ENCODE measurements at places on chromosomes 6 and 20. TPM values are rescaled to one million over a fixed set of nuclear protein-coding genes. Genes with fewer than 3 reads are reported as not detected.
A peak's percentile ranks its signal among the peaks of the same experiment; 100 is the strongest.

Gene ZNF184
- 15.1 TPM for total RNA-seq

Gene FBXO30
- total RNA-seq: 8.7 TPM

- no peak for DNase-seq
These were observed 48.5 kb downstream of the FYN start for GRCh38 chr6:111824608-111825337.

- DNase-seq: no peak
These were observed 102.7 kb upstream of the CNKSR3 start for GRCh38 chr6:154613137-154613676.

GRCh38 chr20:21125072-21125848 is 622 bp upstream of the KIZ start:
- peak; percentile 57 for DNase-seq

- DNase-seq: no peak
These were observed 506 bp downstream of the CITED2 start for GRCh38 chr6:139373928-139374356.

DNA sequence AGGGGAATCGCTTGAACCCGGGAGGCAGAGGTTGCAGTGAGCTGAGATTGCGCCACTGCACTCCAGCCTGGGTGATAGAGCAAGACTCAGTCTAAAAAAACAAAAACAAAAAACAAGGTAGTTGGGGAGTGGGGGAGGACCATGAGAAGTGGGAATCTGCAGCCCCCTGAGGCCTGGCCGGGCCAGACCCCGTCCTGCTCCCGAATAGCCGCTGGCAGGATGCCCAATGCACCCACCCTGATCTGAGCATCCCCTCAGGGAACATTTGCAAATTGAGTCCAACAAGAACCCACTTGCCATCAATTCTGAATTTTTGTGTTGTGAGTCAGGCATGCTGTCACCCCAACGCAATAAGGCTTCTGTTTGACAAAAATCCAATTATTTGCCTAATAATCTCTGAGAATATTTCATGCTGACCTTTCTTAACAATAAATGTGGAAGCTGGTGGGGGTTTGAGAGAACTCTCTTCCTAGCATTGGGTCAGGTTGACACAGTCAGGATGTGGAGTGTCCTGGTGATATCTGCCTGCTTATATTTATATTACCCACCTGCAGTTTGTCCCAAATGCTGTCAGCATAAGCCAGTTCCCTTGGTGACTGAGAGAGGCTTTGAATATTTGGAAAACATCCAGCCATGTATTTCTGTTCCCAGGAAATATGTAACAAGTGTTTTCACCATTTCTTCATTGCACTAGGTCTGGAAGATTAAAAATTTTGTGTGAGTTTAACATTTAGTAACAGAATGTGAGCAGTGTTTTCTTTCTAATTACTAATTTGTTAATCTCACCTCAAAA is 28.4 kb upstream of the FRMD1 start:
- peak; percentile 57 for DNase-seq

DNA sequence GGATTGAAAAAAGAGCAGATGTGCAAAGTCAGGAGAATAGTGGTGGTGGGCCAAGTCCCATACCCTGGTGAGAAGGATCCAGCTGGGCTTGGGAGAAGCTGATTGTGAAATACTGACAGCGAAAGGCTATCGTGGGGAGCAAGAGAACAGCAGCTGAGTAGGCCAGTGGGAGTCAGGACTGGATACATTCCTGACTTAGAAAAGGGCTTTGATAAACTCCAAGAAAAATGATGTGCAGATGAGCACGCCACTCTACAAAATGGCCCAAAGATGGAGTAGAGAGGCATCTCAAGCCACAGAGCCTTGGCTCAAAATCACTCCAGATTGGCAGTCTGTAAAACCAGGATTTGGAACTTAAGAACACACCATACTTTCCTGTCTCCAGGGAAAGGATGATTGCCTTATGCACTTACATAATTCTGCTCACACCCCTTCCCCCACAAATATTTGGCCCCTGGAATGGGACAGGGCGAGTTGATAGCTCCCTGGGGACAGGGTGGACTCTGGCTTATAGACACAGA is 578.7 kb downstream of the MAFB start:
- DNase-seq: peak; percentile 51

- DNase-seq: no peak
These were observed 84.7 kb upstream of the SALL4 start for GRCh38 chr20:51886891-51887608.

- no peak for DNase-seq
These were observed 89.2 kb downstream of the PHACTR3 start for GRCh38 chr20:59693587-59693986.

- DNase-seq: peak; percentile 26
These were observed at the start of gene VIP for GRCh38 chr6:152750694-152751093. VIP (plus strand) TSS chr6:152750797; CDS start chr6:152752178, 1,381 bp downstream.

GRCh38 chr6:155041741-155042279 is 46.7 kb downstream of the TIAM2 start:
- peak; percentile 71 for DNase-seq

Measured in muscle of leg (tissue), 16 donors.